Retinal pigment epithelial cell (primary cell): ENCODE measurements at places on chromosomes 7 and 10.

DNA sequence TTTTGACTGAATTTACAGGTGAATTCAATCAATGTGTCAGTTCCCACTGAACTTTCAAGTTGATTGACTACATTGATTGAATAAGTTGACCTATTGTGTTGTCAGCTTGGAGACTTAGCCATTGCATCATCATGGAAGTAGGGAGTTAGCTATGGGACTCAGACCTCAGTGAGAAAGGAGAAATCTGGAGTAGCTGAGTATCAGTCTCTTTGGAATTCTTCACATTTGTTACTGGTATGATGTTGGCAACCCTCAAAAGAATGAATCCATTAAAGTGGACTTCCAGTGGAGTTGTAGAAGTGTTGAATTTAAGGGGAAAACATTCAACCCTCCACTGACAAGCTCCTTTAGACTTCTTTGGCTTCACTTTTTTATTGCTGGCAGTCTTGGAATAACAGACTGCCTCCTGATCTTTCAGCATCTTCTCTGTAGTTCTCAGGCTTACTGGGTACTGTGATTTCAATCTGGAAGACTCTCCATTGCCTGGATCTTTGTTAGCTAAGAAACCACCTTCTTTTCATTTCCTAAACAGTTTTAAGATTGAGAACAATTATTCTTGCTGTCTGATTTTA, 160.3 kb upstream of the NRP1 start:
- DNase-seq = no peak

GRCh38 chr10:75922435-75922834, 491.0 kb downstream of the LRMDA start:
- no peak for DNase-seq

DNA sequence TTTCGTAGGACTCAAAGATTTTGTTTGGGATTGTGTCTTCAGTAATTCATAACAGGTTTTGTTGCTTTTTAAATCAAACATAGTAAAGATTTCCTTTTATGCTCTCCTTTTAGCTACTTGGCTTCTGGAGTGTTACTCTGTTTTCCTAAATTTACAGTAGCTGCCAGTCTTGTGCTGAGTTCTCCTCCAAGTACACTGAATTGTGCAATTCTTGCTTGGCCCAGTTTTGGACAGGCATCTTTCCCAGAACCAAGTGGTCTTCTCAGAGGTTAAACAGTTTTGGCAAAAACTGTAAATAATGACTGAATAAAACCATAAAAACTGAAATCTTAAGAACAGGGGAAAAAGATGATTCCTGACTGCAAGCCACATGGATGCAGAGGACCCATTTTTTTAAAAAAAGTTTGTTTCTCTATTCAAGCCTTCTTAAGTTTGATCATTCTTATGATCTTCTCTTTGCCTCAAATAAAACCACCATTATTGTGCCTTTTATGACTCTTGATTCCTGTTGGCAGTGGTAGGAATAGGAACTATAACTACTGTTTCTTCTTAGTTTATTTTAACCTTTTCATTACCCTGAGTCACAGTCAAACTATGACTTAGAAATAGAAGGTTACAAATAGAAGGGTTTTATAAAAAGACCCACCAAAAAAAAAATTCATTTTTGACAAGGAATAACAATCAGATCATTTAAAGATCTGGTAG, 88.0 kb downstream of the MDFIC start:
- no peak for DNase-seq

DNA sequence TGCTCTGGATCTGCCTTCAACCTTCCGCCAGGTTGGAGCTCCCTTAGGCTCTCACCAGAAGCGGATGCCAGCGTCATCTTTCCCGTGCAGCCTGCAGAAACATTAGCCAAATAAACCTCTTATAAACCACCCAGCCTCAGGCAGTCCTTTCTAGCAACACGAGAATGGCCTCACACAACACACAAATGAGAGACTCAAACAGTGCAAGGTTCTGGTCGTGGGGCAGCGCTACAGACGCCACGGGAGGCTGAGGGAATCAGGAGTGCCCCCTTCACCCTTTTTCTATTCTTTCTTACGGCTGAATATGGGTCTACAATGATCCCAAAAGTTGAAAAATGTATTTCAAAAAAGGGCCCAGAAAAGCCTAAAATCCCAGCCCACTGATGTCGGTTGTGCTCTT, 96.4 kb downstream of the FOXL3 start:
- DNase-seq = no peak

DNA sequence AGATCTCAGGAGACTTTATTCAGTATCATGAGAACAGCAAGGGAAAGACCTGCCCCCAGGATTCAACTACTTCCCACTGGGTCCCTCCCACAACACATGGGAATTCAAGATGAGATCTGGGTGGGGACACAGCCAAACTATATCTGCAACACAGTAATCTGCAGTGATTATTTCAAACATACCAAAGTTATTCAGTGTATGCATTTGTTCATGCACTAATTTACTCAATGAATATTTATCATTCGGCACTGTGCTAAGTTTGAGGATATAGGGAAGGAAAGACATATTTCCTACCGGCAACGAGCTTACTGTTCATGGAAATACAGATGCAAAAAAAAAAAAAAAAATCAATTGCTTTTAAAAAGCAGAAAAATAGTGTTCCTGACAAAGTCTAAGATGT, 91.6 kb upstream of the IMMP2L start:
- DNase-seq = no peak

GRCh38 chr10:72238392-72239175, 22.5 kb upstream of the ASCC1 start:
- no peak for DNase-seq

- no peak for DNase-seq
These were observed 129.7 kb downstream of the PLCE1 start for GRCh38 chr10:94123258-94123995.
